Breast epithelium (tissue), 4 donors: ENCODE measurements at places on chromosomes 2 and 18.

- no peaks in the 10 kb centered on the region for H3K36me3 ChIP-seq
- no peak overlapping the region for H3K27ac ChIP-seq
- no peak overlapping the region for H3K4me3 ChIP-seq
- H3K27me3 ChIP-seq, result no peaks in the 10 kb centered on the region
Observed at GRCh38 chr2:84165256-84165655, 293.8 kb downstream of the SUCLG1 start.

GRCh38 chr2:37656512-37657423 is 14.7 kb downstream of the CDC42EP3 start:
- no peak overlapping the region for H3K4me3 ChIP-seq
- no peaks in the 10 kb centered on the region for H3K27me3 ChIP-seq
- H3K4me1 ChIP-seq, result peaks cover 6% of the 10 kb centered on the region

- peak overlapping the region; percentile 90 for H3K4me3 ChIP-seq
- no peaks in the 10 kb centered on the region for H3K36me3 ChIP-seq
- H3K27me3 ChIP-seq, result no peaks in the 10 kb centered on the region
- H3K27ac ChIP-seq, result peak overlapping the region; percentile 93
- peaks cover 4% of the 10 kb centered on the region for H3K4me1 ChIP-seq
- no peak for DNase-seq
Observed at GRCh38 chr2:26970928-26971627, 641 bp downstream of the MAPRE3 start.

DNA sequence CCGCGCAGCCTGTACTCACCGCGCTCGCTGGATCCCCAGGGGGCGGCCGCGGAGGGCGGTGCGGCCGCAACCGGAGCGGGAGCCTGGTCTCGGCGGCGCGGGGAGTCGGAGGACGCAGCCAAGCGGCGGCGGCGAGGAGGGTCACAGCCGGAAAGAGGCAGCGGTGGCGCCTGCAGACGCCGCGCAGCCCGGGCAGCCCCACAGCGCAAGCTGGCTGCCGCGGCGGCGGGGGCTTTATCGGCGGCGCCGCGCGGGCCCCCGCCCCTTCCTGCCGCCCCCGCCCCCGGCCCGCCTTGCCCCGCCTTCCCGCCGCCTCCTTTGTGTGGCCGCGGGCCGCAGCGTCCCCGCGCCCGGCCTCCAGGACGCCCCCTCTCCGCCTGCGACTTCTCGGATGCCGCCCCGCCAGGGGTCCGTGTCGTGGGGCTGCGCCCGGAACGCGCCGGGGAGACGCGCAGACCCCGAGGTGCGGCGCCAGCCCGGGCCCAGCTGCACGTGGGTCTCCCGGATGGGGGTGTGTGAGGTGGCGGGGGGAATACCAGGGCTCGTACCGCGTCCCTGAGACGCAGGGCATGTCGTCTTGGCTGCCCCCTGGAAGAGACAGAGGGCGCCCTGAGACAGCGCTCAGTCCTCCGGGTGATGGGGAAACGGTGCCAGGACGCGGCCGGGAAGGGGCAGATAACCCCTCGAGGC is at the start of gene SERPINE2:
Gene SERPINE2, minus strand, starts transcription at position 207 of the 690 bp plus-strand sequence. CDS start 37,386 bp downstream, outside the sequence.
- H3K36me3 ChIP-seq, result no peaks in the 10 kb centered on the region
- H3K4me1 ChIP-seq, result no peaks in the 10 kb centered on the region
- H3K27me3 ChIP-seq, result no peaks in the 10 kb centered on the region

DNA sequence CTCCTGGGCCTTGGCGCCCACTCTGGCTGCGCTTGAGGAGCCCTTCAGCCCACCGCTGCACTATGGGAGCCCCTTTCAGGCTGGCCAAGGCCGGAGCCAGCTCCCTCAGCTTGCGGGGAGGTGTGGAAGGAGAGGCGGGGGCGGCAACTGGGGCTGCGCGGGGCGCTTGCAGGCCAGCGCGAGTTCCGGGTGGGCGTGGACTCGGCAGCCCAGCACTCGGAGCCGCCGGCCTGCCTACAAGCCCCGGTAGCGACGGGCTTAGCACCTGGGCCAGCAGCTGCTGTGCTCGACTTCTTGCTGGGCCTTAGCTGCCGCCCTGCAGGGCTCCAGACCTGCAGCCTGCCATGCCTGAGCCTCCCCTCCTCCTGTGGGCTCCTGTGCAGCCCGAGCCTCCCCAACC is 141.5 kb upstream of the SLC39A10 start:
- DNase-seq, result no peak
- no peaks in the 10 kb centered on the region for H3K36me3 ChIP-seq
- H3K4me3 ChIP-seq, result no peak overlapping the region
- H3K27me3 ChIP-seq, result no peaks in the 10 kb centered on the region
- H3K4me1 ChIP-seq, result no peaks in the 10 kb centered on the region
- H3K27ac ChIP-seq, result no peak overlapping the region

DNA sequence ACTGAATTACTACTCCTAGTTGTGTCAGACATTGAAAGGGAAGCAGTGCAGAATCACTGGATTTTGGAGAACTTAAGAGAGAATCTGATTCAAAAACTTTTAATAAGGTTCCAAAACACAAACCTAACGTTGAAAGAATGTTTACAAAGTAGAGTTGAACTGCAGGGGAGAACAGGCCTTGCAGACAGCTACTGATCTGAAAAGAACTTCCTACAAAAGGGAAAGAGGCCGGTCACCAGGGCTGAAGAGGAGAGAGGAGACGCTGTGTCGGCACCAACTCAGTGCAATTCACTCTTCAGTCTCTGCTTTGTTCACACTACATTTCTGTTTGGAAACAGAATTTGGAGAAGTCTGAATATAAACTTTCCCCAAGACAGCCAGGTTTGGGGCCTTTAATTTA is 124.0 kb downstream of the GAREM1 start:
- DNase-seq, result no peak
- no peaks in the 10 kb centered on the region for H3K36me3 ChIP-seq
- H3K27me3 ChIP-seq, result no peaks in the 10 kb centered on the region
- peak overlapping the region; percentile 10 for H3K27ac ChIP-seq
- no peak overlapping the region for H3K4me3 ChIP-seq

DNA sequence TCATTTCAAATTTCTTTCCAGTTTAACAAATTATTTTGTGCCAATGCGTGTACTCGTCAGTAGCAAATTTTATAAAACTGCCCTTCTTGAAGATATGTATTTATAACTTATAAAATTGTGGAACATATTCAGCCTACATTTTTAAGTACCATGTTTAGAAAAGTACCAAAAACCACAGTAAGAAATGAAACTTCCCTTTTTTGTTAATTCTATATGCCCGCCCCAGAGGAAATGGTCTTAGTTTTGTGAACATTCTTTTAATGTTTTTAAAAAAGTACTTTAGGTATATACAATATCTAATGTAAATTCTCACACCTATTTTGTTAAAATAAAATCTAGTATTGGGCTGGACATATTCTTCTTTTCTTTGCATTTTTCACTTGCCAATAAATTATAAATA is 1.2 kb downstream of the UGT1A9 start:
- no peaks in the 10 kb centered on the region for H3K27me3 ChIP-seq
- no peak overlapping the region for H3K4me3 ChIP-seq
- H3K27ac ChIP-seq, result no peak overlapping the region
- no peaks in the 10 kb centered on the region for H3K4me1 ChIP-seq
- no peak for DNase-seq
